ENCODE measurements at places on chromosomes 3 and 15.

DNA sequence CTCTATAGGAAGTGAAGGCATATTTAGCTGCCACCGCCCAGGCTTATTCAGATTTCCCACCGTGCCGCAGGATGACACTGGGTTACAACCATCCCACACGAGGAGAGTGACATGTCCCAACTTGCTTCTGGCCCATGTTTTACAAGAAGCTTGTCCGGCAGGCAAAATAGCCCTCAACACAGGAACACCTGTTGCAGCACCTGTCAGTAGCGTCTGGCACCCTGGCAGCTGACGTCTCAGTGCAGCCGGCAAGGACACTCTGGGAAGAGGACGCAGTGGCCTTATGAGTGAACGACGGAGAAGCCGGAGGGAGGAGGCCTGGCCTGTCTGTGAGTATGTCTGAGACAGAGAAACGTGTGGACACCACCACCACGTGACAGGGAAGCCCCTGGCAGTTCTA is 32.1 kb downstream of the FAM174B start:
- no peak for DNase-seq

- DNase-seq = no peak
These were observed 6.6 kb upstream of the BLM start for GRCh38 chr15:90710436-90711027.

DNA sequence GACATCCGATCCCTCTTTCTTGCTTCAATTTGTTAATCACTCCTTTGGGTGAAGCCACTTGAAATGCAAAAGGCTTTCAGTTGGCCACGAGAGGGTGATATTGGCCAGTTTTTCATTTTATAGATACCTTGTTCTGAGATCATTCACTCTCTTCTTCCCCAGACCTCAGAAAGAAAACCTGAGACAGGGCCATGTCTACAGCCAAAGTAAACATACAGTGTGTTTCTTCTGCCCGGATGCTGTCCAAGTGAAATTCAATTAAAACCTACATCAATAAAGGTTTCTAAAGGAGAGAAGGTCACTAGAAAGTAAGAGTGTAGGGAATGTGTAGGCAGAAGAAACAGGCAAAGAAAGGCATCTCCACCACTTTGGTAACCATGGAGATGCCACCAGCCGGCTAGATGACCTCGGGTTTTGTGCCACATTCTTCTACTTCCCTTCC is 39.5 kb upstream of the FMN1 start:
- peak; percentile 4 for DNase-seq

DNA sequence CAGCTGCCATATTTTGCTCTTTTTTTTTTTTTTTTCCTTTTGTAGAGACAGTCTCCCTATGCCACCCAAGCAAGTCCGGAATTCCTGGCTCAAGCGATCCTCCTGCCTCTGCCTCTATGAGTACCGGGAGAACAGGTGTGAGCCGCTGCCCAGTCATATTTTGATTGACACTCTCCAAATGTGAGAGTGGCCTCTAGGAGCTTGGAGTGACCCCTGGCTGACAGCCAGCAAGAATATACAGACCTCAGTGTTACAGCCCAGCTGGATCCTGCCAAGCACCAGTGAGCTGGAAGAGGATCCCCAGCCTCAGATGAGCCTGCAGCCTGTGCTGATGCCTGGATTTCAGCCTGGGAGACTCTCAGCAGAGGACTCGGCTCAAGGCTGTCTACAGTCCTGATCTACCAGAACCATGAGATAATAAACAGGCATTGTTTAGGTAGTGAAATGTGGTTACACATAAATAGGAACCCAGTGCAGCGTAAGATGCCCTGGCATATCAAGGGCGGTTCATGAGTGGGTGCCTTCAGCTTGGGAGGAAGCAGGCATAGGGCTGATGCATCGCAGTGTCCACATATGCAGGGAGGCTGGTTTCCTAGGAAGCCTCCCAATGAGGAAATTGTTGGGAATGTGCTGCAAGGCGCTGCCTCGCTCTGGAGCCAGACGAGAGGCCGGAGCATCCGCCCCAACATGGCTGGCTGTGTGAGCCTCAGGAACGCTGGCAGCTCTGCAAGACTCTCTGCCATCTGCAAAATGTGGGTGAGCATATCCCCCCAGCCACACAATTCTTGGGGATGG is 38.9 kb upstream of the ATP10A start:
- DNase-seq = no peak

DNA sequence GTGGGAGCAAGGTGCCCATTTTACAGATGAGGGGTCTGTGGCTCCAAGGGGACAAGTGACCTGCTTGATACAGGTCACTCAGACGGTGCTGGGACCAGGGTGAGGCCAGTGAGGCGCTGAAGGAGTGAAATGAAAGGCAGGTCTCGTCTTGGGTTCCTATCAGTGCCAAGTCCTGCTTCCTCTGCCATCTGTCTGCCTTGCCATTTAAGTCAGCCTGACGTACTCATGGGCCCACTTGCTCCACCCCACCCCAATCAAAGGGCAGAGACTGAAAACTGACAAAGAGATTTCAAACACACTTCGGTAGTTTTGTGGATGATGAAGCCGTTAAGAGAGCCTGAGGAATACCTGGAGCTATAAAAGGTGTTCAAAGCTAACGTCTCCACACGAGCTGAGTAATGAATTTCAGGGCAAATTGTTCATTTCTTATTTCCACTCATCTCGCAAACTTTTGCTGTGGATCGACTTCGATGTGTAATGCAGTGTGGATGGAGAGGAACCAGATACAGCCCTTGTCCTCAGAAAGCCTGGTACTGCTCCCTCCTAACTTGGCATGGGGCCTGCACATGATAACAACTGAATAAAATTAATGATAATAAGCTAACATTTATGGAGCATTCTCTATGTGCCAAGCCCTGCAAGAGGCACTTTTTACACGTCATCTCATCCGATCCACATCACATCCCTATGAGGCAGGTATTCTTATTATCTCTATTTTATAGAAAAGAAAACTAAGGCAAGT is 36.6 kb downstream of the ATP2B2 start:
- DNase-seq = no peak

GRCh38 chr3:133595341-133595740 is 21.9 kb downstream of the CDV3 start:
- DNase-seq = no peak

- DNase-seq = no peak
These were observed 9.1 kb upstream of the USP3 start for GRCh38 chr15:63495343-63495742.

DNA sequence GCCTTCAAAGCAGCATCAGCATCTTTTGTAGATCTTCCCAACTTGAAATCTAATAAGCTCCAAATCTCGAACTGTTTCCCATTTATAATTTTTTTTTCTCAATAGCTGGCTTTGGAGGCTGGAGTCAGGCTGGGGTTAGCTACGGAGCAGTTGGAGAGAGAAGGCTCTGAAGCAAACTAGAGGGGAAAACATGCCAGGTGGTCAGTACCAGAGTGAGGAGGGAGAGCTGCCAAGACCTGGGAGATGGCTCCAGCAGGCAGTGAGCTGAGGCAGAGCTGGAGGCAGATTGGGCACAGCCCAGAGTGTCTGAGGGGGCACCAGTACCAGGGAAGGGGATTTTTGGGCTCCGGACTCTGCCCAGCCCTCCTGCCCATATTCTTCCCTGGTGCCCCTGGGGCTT is 311.2 kb downstream of the RPLP1 start:
- no peak for DNase-seq

GRCh38 chr3:47476330-47476626 is 537 bp upstream of the SCAP start:
- DNase-seq = no peak

- no peak for DNase-seq
These were observed 74.7 kb downstream of the MAGI1 start for GRCh38 chr3:65963787-65964677.

- DNase-seq = no peak
These were observed 3.0 kb downstream of the SKIL start for GRCh38 chr3:170360466-170360865.

GRCh38 chr3:37338500-37338899 is 164.1 kb upstream of the LRRFIP2 start:
- peak; percentile 14 for DNase-seq

- DNase-seq = no peak
These were observed 98.5 kb upstream of the SLC2A2 start for GRCh38 chr3:171125010-171125409.

DNA sequence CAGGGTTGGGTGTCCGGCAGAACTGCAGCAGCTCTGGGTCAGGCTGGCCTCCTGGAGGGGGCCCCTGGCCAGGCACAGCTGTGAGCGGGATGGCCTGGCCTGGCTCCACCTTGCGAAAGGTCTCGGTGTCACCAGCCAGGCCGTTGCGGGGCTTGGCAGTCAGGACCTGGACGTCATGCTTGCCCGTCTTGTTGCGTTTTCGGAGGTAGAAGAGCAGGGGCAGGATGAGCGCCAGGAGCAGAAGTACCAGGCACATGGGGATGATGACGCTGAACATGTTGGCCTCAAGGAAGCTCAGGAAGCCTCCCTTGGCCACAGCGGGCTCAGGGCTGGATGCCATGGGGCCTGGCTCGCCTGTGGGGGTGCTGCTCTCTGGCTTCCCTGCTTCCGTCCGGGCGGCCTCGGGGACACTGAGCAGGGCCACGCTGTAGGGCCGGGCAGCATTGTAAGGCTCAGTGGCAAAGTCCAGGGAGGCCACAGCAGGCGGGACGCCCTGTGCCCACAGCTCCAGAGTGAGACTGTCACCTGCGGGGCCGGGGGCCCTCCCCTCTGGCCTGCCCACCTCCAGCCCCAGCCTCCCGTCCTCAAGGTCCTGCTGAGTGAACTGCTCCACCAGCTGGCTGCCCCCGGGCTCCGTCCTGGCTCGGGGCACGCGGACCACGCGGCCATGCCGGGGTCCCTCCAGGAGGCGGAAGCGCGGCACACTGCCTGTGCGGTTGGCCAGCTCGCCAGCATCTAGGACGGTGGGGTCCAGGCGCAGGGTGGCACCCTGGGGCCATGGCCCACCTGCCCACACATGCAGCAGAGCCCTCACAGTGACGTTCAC is 28.1 kb downstream of the SNX33 start:
- no peak for DNase-seq

GRCh38 chr3:143095813-143096212 is 23.8 kb upstream of the CHST2 start:
- DNase-seq = no peak

DNA sequence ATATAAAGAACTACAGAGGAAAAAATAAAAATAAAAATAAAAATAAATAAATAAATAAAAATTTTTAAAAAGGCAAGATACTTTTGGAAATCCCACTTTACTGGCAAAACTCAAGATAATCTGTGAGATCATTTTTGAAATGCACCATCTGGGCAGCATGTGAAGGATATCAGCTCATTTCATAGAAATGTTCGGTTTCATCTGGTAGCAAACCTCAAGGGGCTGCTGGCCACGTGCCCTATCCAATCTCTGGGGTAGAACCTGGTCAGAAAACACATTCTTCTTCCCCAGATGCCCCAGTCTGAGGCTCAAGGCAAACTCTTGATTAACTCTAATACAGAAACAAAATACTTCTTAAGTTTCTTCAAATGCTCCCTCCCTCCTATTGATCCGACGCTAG is 166.0 kb downstream of the FMN1 start:
- no peak for DNase-seq

GRCh38 chr3:177300039-177300833 is 103.0 kb upstream of the TBL1XR1 start:
- DNase-seq = peak; percentile 85

- no peak for DNase-seq
These were observed 14.8 kb upstream of the SEMA5B start for GRCh38 chr3:123042413-123042812.

- peak; percentile 32 for DNase-seq
These were observed 54.7 kb downstream of the FAM81A start for GRCh38 chr15:59492389-59493377.

DNA sequence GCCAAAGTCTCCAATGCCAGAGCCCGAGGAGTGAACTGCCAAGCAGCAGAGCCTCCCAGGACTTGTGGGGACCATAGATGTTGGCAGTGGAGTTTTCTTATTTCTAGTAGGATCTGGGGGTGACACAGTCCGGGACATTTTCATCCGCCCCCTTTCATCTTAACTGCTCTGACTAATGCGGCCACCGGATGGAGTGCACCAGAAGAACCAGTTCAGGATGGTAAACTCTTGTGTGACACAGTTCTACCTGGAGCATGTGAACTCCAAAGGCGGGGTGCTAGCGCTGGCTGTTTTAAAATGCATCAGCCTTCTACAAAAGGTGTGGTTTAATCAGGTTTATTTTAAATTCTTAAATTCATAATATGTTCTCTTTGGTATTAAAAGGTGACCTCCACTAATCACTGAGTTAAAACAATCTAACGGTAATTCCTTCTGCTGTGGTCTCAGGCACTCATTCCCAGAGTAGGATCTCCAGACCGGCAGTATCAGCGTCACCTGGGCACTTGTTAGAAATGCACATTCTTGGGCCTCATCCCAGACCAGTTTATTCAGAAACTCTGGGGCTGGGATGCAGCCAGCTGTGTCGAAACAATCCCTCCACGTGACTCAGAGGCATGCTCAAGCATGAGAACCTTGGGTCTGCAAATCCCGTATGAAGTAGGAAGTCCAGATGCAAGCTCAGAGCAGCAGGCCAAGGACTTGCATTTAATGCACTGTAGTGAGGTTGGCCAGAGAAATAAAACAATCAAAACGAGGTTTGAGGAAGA is 105.5 kb downstream of the GABRB3 start:
- DNase-seq = no peak

- DNase-seq = no peak
These were observed 12.2 kb upstream of the SNRPA1 start for GRCh38 chr15:101307048-101307896.

GRCh38 chr3:131151-131888 is 65.2 kb upstream of the CHL1 start:
- no peak for DNase-seq

- no peak for DNase-seq
These were observed 38.4 kb upstream of the FURIN start for GRCh38 chr15:90829942-90830440.

GRCh38 chr3:57007521-57008460 is 52.7 kb upstream of the SPATA12 start:
- DNase-seq = peak; percentile 59

DNA sequence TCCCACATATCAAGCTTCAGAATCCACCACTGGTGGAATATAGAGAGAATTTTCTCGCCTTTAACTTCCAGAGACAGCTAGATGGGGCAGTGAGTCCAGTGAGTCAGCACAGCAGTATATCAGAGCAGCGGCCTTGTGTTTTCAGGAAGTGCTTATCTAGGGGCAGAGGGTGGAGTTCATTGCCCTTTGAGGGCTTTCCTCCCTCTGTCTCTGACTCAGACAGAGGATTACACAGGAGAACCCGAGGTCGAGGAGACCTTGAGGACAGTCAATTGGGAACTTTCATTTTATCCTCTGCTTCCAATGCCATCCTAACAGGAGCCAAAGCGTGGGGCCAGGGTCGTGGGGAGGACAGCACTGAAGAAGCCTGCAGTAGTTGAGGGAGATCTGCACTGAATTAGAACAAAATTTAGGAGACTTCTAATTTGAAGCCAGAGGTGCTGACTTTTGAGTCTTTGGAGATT is 109.6 kb upstream of the UMPS start:
- no peak for DNase-seq

GRCh38 chr3:110198717-110199587 is 861.6 kb upstream of the DPPA4 start:
- DNase-seq = no peak

GRCh38 chr3:12993517-12994356 is 79.5 kb downstream of the IQSEC1 start:
- no peak for DNase-seq

DNA sequence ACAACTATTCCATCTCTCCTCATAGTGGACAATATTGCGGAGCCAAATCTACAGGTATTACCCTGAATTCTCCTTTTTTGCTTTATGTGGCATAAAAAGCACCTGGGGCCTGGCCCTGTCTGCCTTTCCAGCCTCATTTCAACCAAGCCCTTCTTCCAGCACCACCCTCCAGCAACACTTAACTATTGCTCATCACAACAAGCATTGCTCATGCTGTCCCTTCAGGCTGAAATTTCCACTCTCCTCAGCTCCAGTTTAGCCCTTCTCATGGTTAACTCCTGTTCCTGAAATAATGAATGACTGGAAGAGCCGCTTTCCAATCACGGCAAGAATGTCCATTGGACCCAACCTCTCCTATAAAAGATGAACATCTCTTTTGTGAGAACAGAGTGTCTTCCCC is 107.4 kb downstream of the P2RY1 start:
- DNase-seq = no peak

Data from AG09319 (cell line).